HT-29 (cell line): ENCODE measurements at places on chromosomes 2 and 18.

- no peak for DNase-seq
Observed at GRCh38 chr18:2654928-2655177, 673 bp upstream of the SMCHD1 start.

- DNase-seq = no peak
Observed at GRCh38 chr2:9663008-9663879, 32.4 kb upstream of the YWHAQ start.

- DNase-seq = no peak
Observed at GRCh38 chr18:44245019-44245418, 435.7 kb upstream of the SETBP1 start.

GRCh38 chr2:168974428-168974827, 56.7 kb downstream of the ABCB11 start:
- DNase-seq = no peak

DNA sequence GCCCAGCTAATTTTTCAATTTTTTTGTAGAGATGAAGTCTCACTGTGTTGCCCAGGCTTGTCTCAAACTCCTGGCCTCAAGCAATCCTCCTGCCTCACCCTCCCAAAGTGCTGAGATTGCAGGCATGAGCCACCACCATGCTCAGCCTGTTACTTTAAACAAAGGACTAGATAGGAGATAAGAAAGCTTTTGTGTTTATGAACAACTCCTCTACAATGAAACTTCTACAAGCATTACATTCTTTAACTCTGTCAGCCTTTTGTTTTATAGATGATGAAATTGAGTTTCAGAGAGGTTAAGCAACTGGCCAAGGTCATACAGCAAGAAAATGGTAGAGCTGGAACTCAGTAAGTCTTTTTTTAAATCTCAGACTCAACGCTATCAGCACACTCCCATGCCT, 22.7 kb downstream of the ALPK2 start:
- DNase-seq = no peak

DNA sequence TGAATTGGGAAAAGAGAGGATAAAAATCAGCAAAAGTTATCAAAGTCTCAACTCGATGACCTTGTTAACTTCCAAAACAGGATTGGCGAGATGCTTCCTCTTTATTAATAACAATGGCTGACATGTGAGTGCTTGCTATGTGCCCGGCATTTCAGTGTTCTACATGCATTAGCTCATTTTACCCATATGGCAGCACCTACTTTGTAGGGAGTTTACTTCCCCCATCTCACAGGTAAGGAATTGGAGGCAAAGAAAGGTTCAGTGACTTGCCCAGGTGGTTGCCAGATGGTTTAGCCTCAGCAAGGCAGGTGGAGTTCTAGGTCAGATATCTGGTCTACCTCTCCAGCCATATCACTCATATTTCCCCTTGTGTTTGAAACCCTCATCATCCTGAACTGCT, 12.4 kb downstream of the TFCP2L1 start:
- DNase-seq = no peak

GRCh38 chr18:5420906-5421305, 122.9 kb downstream of the EPB41L3 start:
- DNase-seq = no peak

GRCh38 chr2:62196278-62196901, 475 bp downstream of the B3GNT2 start:
- peak; percentile 45 for DNase-seq

DNA sequence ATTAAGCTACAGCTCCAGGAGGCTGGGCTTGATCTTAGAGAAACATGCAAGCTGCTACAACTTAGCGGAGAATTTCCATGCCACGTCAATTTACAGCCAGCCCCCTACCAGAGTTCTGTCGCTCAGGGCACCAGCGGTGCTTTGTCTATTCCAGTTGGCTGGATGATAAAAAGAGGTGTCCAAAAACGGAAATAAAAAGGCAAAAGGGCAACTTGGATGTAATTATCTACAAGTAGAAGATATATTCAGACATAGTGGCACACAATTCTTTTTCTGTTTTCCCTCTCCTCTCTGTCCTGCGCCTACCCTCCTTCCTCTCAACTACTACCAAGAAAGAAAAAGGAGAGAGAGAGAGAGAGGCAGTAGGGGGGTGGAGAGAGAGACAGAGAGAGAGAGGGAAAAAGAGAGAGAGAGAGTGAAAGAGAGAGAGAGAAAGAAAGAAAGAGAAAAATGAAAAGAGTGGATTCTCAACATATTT, 363 bp upstream of the RFTN2 start:
- no peak for DNase-seq

GRCh38 chr2:48448274-48449061, 81.5 kb upstream of the STON1 start:
- DNase-seq = no peak

- DNase-seq = peak; percentile 96
Observed at GRCh38 chr18:9827793-9828505, 57.8 kb upstream of the TXNDC2 start.

DNA sequence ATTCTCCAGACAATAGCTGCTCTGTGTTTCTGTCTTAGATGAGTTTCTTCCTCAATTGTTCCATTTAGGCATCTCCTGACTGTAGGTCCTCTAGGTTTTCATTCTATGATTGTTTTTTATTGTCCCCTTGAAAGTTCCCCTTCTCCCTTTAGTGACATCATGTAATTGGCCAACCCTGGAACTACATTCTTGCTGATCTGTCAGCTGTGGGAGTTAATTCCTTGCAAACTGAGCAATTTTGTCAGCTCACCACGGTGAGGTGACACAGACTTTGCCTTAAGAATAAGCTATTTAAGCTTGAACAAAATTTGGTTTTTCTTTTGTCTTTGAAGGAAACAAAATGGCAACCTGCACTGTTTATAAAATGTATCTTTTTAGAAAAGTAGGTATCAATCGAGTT, 95.9 kb downstream of the TXNL1 start:
- no peak for DNase-seq

DNA sequence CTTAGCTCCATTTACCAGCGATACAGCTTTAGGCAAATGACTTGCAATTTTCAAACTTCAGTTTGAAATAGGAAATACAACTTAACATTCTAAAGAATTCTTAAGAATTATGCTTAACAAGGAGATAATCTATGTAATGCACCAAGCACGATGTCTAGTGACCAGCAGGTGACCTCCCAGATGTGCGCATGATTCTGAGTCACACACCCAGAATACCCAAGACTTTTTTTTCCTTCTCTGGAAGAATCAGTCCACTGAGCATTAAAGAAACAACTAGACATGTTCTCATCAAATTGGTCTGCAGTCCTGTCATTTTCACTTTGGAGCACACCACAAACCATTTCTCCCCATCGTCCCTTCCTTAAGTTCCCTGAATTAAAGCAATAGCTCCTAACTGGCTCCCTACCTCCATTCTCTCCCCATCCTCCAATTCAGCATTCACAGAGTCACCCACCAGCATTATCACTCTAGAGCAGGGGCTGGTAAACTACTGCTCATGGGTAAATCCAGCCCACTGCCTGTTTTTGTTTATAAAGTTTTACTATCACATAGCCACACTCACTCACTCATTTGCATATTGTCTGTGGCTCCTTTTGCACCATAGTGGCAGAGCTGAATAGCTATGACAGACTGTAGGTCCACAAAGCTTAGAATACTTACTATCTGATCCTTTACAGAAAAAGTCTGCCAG, 13.2 kb downstream of the EVA1A start:
- no peak for DNase-seq

DNA sequence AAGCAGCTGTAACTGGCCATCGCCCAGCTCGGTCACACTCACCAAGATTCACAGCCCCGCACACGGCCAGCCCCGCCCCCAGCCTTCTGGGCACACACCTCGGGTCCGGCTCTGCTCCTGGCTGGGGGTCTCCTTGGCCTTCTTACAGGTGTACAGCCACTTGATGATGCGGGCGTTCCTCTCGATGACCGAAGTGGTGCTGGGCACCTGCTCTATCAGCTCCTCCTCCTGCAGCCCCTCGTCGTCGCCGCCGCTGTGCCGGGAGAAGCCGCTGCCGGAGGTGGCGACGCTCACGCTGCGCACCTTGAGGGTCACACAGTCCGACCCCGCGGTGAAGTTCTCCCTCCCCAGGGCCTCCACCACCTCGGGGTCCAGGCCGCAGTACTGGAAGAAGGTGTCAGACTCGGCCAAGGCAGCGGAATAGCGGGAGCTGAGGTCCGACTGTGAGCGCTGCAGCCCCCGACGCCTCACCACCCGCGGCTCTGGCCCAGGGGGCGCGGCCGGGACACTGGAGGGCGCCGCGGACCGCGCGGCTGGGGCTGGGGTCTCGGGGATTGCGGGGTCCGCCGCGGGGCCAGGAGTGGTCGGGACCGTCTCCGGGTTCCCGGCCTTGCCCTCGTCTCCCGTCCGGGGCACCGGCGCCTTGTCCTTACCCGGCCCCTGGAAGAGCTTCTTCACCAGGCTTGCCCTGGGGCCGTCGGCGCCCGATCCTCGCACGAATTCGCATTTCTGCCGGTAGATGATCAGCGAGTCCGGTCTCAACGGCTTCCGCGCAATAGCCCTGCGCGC, 769 bp downstream of the FAM110C start:
- DNase-seq = peak; percentile 41

DNA sequence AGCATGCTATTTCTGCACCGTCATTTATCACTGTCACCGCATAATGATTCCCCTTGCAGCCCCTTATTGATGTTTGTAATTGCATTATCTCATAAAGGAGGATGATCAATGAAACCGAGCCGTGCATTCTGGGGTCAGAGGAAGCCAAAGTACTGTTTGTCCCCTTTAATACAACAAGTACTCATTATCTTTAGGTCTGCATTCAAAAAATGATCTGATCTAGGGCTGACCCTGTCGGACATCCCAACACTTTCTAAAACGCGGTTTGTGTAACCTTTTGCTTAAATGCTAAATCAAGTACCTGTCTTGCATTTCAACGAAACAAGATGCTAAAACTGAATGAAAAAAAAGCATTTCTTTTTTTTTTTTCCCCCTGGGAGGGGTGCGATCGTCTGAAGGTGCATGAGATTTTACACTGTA, 143.8 kb downstream of the MEIS1 start:
- DNase-seq = no peak

DNA sequence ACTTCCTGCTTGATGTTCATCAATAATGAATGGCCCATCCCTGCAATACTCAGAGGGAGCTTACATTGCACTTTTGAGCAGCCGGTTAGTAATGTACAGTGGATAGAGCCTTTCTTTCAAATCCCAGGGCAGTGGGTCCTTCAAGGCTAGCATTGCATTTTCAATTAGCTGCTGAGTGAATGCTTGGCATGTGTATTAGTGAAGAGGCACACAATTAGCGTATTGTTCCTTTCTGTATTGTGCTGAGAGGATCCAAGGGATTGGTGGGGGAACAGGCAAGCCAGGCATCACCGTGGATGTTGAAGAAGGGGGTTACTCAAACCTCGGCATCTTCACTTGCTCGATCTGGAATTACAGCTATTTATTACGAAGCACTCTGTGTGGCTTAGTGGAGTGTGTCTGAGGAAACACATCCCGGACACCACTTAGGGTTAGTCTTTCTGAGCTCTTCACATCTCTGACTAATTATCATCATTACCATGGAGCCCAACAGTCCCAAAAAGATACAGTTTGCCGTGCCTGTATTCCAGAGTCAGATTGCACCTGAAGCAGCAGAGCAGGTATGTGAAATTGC, at the start of gene PPP1R1C:
PPP1R1C (plus strand) TSS at position 222 of the 574 bp plus-strand sequence; CDS start at position 480, 258 bp downstream.
- DNase-seq = no peak

- no peak for DNase-seq
Observed at GRCh38 chr2:63218800-63219526, 168.3 kb downstream of the OTX1 start.

DNA sequence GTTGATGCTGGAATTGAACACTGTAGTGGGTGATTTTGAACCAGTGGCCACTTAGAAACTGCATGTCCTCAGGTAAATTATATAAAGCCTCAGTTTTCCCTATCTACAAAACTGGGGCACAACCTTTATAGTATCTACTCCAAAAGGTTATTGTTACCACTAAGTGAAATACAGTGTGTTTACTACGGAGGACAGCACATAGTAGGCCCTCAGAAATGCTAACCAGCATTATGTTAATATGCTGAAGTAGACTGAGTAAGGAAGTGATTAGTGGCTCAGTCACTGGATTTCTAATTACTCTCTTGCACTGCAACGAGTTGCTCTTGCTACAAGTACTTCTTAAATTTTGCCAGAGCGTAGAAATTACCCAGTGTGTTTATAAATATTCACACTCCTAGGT, 139.5 kb downstream of the HAUS1 start:
- no peak for DNase-seq

GRCh38 chr2:78237704-78238103, 715.5 kb upstream of the LRRTM4 start:
- no peak for DNase-seq

GRCh38 chr2:4965556-4966320, 726.4 kb upstream of the SOX11 start:
- DNase-seq = no peak

GRCh38 chr18:9627642-9628041, 13.3 kb upstream of the PPP4R1 start:
- DNase-seq = no peak
